AG09309 (cell line): ENCODE measurements at places on chromosomes 5 and 9.
A peak's percentile ranks its signal among the peaks of the same experiment; 100 is the strongest.

DNA sequence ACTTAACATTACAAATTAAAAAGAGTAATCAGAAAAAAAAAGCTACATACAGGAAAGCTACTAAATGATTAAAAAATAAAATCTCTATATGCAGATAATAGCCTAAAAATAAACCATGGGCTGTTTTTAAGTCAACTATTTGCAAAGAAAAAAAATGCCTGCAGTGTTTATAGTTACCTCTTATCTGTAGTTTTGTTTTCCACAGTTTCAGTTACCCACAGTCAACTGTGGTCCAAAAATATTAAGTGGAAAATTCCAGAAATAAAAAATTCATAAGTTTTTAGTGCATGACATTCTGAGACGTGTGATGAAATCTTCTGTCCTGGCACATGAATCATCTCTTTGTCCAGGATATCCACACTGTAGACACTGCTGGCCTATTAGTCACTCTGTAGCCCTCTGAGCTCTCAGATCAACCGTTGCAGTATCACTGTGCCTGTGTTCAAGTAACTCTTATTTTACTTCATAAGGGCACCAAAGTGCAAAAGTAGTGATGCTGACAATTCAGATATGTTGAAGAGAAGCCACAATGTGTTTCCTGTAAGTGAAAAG lies 59.2 kb downstream of the PRELID2 start:
- DNase-seq = peak; percentile 78

DNA sequence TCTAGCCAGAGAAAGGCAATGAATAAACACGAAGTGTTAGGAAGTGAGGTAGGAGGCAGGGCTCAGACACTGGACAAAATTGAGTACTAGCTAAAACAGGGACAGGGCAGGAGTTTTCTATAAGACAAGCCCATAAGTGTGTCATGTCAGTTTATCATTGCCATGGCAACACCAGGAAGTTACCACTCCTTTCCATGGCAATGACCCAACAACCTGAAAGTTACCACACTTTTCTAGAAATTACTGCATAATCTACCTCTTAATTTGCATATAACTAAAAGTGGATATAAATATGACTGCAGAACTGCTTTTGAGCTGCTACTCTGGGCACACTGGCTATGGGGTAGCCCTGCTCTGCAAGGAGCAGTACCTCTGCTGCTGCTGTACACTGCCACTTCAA lies 442.5 kb upstream of the COX7C start:
- DNase-seq = no peak

DNA sequence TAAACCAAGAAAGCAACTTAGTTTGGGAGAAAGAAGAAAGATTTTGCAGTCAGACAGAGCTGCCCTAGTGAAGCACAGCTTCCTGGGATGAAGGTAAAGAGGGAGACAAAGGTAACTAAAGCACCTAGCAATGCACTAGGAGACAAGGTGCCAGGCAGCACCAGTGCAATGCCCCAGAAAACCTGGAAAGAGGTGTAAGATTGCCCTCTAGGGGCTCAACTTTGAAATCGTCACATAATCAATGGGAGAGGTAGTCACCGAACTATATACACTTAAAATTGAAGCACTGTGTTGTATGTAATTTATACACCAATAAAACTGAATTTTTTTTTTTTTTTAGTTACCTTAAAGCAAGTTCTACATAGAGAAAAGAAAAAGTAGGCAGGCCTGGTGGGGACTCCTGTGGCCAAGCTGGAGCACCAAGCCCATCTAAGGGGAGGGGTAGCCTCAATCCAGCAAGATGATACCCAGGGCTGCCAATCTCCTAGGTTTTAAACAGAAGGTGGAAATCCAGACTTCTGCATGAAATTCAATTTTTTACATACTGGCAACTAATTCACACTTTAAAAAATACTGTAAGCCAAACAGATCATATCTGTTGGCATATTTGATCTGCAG lies 48.2 kb downstream of the CDK5RAP2 start:
- DNase-seq = no peak

DNA sequence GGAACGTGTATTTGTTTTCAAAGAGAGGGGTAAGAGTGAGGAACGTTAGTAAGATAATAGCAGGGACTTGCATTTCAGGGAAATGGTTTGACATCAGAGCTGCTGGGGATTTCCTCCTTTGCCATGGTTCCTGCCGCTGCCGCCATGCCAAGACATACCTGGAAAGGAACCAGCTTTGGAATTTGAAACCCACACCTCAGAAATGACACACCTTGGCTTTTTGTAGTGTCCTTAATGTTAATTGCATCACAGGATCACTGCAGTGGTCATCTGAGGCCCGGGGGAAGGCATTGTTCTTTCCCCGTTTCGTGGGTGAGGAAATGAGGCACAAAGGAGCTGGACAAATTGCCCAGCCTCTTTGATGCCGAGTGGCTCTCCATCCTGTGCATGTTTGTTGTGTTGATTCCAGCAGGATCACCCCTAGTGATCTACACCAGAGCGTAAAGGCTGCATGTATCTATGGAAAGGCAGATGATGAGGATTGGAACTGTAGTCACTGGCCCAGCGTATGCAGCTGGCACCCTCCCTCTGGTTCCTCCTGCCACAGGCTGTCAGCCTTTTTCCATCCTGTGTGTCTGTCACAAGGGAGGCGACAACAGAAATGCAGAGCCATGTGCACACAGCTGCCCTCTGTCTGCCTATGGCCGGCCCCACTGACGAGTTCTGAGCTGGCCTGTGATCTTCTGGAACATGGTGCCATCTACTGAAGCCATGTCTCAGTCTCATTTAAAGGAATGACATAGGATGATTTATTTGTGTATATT lies 37.8 kb downstream of the SLC46A2 start:
- no peak for DNase-seq

GRCh38 chr9:98056269-98057137 lies at the start of gene NANS:
TSS of gene NANS (plus strand) at chr9:98056732. CDS start at chr9:98056809, 77 bp downstream.
- DNase-seq = peak; percentile 79

DNA sequence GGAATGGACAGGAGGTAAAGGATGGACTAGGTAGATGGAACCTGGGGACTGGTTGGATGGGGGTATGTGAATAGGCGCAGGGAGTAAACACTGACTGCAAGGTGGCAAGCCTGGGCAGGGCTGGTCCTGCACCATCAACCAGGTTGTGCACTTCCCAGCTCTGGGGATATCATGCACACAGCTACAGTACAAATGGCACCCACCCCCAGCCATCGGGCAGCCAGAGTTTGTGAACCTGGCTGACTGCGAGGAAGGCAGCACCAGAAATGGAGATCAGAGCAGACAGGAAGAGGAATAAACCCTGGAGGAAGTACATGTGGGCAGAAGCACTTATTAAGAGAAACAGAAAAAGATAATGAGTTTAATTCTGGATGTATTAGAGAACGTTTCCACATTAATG lies 229.1 kb downstream of the ESM1 start:
- DNase-seq = no peak

DNA sequence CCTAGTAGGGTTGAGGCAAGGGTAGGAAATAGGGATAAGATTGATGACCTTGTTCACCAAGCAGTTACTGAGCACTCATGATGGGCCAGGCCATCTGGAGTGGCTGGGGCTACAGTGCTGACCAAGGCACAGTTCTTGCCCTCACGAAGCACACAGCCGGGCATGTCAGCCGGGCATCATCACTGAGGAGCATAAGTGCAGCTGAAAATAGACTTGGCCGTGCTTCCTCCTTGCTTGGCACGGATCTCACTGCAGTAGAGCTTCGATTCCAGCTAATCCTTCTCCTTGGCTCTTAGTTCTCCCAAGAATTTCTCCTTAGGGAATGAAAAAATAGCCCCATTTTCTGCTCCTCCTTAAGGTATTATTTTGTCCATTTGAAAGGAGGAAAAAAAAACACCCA lies 116.6 kb downstream of the NMUR2 start:
- DNase-seq = no peak

GRCh38 chr5:144335561-144335960 lies 164.9 kb downstream of the KCTD16 start:
- no peak for DNase-seq

- DNase-seq = no peak
These were observed 510.1 kb upstream of the DAB2 start for GRCh38 chr5:39934830-39935229.

GRCh38 chr9:70935856-70936255 lies 185.6 kb downstream of the TRPM3 start:
- peak; percentile 53 for DNase-seq

GRCh38 chr9:89366711-89367110 lies 48.4 kb downstream of the SECISBP2 start:
- DNase-seq = no peak

DNA sequence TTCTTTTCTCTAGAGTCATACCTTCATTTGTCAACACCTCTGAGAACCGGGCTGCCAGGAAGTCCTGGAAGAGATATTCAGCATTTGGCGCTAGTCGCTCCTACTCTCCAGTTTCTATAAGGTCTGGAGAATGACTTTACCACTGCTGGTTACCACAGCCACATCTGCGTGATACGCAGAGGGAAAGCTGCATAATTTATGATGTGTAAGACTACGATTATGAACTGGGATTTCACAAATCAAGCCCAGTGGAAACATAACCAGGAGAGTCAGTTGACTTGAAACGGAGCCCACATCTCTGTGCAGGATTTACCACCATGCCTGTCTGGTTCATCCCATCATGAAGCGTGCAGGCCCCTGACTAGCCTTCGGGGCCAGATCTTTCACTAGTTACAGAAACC lies 72.6 kb downstream of the FGF1 start:
- DNase-seq = no peak

DNA sequence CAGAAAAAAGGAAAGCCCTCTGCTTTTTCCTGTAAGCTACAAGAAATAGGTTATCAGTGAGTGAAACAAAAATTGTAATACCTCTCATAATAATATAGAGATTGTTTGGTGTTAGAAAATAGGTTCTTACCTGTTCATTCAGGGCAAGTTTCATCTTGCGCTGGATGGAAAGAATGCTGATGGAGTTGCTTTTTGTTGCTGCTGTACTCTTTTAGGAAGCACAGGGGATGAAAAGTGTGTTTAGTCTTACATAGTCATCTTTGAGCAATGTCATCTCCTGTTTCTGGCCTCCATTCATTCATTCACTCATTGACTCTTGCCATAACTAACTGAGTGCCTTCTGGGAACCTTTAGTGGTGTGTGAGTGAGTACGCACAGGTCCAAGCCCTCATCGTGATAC lies 6.4 kb downstream of the ENTREP1 start:
- DNase-seq = no peak

GRCh38 chr5:55372130-55372925 lies 64.5 kb downstream of the MTREX start:
- DNase-seq = no peak

GRCh38 chr5:60507687-60508086 lies 192.3 kb downstream of the DEPDC1B start:
- DNase-seq = peak; percentile 16

GRCh38 chr5:172280929-172281328 lies 2.6 kb downstream of the UBTD2 start:
- no peak for DNase-seq

DNA sequence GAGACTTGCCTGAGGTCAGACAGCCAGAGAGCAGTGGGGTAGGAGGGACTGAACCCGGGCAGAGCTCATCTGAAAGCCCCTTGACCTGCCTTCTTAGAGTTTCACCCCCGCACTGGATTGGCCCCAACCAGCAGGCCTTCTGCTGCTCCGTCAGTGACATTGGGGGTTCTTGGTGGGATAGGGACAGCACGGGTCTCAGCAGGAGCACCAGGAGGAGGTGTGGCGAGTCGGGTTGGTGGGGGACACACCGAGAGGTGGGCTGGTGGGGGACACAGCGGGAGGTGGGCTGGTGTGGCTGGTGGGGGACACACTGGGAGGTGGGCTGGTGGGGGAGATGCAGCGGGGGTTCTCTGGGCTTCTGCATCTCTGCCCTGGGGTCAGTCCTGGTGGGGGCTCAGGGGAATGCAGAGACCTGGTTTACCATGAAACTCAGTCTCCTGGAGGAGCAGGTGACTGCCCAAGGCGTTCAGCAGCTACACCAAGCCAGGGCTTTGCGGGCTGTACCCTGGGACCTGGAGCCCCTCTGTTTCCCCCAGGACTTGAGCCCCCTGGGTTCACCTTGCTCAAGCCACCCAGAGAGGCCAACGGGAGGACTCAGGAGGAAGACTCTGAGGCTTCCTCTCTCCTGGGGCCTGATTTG lies 28.1 kb upstream of the RNU6ATAC start:
- no peak for DNase-seq

DNA sequence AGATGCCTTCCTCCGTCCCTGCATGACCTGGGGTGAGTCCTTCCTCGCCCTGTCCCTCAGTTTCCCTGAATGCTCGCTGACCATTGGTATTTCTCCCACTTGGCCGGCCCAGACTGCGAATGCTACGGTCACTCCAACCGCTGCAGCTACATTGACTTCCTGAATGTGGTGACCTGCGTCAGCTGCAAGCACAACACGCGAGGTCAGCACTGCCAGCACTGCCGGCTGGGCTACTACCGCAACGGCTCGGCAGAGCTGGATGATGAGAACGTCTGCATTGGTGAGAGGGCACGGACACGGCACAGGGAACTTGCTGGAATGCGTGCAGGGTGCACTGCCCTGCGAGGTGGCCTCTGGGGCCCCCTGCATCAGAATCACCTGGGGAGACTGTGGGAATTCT lies 77.1 kb downstream of the NTNG2 start:
- no peak for DNase-seq

DNA sequence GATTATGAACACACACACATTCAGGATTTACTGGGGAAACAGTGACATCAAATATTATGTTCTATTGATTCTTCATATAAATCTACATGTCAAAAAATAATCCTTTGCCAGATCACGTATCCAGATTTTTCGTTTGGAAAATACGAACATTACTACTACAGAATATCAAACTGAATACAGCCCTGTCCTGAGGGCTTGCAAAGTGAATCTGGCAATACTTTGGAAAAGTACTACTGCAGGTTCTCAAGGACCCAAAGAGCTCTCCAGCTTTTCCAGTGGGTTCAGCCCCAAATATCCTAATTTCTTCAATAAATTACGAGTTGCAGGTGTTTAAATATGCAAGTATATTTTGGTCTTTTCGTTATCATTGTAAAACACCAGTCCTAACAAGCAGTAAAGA lies 411 bp upstream of the NDUFS4 start:
- DNase-seq = no peak

DNA sequence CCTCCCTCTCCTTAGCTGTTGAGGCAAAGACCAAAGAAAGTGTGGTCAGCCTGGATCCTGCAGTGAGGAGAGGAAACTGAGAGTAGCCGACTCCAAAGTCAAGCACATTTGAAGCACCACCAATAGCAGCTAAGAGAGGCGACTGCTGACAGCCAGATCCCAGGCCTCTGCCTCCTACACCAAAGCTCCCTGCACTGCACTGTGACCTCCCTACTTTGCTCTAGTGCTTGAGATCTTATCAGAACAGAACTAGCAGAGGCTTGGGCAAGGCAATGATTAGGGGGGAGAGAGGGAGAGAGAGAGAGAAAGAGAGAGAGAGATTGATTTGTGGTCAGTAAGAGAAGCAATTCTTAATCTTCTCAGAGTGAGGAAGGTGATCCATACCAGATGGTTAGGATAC lies 216.3 kb downstream of the CDK5RAP2 start:
- no peak for DNase-seq

DNA sequence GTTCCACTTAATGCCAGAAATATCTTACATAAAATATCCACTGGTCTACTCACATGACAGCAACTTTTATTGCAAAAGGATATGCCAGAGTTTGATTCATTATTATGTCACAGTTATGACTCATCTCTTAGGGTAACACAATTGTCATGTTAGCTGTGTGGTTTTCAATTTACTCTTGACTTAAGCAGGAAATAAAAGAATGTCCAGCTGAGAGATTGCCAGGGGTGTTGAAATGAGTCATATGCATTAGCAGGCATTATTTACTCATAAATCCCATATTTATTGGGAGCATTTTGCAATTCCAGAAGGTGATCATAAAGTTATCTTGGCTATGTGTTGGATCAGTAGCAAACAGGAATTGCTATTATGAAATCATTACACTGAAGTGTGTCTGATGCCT lies 1164.6 kb upstream of the CDH18 start:
- DNase-seq = no peak
